ENCODE measurements at places on chromosomes 5 and 9.

DNA sequence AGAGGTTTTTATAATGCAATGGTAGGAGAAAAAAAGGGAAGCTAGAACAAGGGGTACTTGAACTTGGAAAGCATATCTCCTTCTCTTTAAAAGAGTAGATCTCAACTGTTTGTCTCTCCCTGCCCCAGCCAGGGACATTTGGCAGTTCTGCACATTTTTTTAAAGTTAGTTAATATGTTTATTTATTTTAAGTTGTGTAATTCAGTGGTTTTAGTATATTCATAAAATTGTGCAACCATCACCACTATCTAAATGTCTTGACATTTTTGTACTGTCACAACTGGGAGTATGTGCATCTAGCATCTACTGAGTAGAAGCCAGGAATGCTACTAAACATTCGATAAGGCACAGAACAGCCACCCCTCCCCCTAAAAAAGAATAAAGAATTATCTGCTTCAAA, 103.5 kb upstream of the DPYSL3 start:
- DNase-seq, result no peak

GRCh38 chr9:16616686-16617085, 253.8 kb downstream of the BNC2 start:
- no peak for DNase-seq

GRCh38 chr9:121857928-121858327, 206.5 kb downstream of the DAB2IP start:
- no peak for DNase-seq

- DNase-seq, result no peak
These were observed 3.6 kb upstream of the CSF2 start for GRCh38 chr5:132069994-132070393.

DNA sequence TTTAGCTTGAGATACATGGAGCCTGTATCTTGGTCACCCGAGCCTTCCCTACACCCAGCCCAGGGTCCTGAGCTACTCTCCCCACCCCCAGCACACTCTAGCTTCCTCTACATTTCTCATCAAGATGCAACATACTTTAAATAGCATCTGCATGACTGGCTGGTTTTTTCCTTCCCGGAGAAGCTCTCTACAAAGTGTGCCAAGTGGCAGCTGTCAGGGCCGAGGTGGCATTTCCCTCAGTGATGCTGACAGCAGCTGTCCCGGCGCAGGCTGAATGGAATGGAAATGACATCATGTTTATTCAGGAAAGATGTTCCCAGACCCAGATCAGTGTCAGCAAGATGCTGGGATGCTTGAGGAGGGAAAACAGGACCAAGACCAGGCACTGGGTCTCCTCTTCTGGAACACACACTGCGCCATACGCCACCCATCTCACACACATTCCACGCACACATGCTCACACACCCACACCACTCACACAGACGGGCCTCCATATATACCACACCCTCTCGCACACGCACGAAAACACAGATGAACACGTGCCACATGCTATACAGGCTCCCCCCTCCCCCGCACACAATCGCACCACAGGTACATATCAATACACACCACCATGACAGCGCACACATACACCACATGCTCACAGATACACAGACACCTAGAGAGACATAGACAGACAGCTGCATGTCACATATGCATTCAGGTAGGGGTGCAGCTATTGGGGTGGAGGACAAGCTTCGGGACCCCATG, 67.8 kb downstream of the LHX2 start:
- DNase-seq, result no peak

- no peak for DNase-seq
These were observed 4.0 kb downstream of the ENC1 start for GRCh38 chr5:74636552-74636951.

DNA sequence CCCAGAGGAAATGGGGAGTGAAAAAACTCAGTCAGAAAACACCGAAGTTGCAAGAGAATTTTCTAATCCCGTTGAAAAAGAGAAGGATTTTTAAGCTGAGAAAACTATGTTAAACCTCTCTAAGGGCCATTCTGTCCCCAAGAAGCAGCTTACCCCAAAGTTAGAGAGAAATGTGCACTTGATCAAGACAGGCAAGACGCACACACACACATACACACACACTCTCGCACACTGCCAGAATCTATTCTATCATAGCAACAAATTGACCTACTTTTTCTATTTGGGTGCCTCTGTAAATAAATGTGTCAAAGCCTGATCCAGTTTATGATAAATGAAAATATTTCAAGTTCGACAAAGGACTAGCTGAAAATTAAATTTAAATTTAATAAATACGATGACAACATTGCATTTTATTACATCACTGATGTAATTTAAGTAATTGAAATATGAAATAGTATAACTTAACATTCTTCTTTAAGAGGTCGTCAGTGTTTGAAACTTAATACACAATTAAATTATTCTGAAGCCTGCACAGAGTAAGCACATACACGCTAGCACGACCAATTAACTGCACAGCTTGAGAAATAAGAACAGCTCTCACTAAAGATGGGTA, 5.9 kb downstream of the NFIL3 start:
- DNase-seq, result no peak

- DNase-seq, result no peak
These were observed 1.7 kb downstream of the KCNT1 start for GRCh38 chr9:135703726-135704125.

DNA sequence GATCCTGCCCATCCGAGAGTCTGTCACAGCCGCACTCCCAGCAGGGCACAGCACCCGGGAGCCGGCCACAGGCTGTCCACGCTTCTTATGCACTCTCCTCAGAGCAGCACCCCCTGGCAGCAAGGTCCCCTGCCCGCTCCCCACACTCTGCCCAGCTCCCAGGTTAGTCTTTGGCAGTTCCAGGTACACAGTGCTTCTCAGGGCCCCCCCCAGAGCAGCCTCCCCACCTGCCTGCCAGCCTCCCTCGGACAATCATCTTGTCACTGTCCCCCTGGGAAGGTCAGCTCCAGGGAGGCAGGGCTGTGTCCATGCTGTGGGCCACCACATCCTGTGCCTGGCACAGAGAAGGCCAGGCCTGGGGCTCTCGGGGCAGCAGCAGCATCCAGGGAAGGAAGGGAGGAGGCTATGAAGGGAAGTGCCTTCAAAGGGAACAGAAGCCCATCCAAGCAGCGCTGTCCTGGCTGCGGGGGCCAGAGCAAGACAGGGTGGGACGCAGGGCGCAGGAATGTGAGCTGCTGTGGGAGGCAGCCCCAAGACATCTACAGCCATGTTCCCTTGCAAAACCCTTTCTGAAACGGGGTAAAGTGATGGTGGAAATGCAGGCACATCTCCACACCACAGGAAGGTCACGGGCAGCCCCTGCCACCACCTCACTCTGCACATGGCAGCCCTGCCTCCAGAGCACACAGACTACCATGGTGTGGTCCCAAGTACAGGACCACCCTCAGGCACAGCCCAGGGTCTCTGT, 68.6 kb upstream of the ADAMTS2 start:
- no peak for DNase-seq

GRCh38 chr9:86659413-86660046, 287.8 kb downstream of the GAS1 start:
- no peak for DNase-seq

DNA sequence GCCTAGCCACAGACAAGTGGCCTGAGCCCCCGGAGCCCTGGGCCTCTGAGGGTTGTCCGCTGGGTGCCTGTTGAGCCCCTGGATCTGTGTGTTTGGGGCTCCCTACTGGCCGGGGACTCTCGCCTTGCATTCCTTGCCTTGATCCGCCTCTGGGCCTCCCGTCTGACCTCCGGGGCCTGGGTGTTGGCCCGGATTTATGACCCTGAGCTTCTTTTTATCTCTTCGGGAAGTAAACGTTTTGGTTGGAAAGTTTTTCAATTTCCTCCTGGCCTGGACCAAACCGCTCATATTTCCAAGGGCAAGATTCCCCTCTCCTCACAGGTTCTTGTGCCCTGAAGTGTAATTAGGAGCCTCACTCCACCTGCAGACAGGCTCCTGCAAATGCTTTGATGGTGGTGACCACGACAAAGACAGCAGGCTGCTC, 69.3 kb upstream of the EGFLAM start:
- no peak for DNase-seq

GRCh38 chr9:117414220-117414905, 494 bp downstream of the ASTN2 start:
- DNase-seq, result no peak

DNA sequence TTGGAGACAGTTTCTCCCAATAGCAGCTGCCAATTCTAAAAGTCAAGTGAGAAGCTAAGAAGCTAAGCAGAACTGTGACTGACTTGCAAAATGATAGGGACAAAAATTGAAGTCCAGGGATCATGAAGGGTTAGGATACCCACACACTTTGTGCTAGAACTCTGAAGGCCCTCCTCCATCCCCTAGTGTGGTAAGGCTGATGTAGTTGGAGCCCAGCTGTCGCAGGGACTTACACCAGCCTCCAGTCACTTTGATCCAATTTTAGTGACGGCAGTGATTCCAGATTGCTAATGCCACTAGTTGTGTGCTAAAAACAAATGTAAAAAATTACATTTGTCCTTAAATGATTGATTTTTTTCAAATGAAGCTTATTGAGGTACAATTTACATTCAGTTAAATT, 742.7 kb upstream of the ZNF608 start:
- DNase-seq, result no peak

DNA sequence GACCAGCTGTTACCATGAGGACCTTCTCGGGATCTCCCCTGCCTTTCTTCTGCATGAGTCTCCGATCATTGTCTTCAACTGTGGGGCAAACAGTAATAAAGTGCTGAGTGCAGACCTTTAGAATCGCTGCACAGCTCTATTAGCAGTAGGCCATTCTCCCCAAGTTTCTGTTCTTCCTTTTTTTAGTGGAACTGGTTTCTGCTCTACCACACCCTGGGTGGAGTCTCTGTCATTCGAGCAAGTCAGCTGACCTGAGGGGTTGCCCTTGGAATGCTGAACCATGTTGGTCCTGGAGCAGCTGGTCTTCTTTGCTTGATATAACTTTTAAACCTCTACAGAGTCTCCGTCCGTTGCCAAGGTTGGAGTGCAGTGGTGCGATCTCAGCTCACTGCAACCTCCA, 33.4 kb upstream of the GNPDA1 start:
- DNase-seq, result no peak

DNA sequence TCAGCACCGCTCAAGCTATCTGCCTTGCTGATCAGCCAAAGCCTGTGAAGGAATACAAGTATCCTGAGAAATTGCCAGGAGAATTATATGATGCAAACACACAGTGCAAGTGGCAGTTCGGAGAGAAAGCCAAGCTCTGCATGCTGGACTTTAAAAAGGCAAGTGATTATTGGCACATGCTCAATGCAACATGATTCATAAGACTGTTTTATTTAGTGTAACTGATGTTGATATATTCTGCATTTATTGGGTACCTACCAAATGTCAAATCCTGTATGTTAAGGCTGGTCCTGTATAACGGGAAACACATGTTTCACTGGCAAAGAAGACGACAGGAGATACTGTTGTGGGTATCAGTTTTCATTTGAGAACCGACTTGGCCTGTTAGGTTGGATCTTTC, 69.0 kb downstream of the ADAMTS16 start:
- no peak for DNase-seq

DNA sequence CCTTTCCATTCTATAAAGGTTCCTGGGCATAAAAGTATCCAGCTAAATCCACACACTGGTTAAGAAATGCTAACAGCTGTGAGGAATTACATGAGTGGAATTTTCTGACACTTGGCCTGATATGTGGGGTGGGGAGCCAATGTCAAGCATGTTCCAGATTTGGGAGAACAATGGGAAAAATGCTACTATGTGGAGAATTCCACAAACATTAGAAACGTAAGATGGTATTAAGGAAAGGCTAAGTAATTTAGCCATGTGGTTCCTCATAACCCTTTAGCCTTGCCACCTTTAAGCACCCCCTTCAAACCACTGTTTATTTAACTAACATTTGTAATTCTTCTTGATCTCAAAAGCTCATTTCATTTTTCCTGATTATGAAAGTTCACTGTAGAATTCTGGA, 149.2 kb downstream of the GNA14 start:
- DNase-seq, result no peak

GRCh38 chr9:112848316-112849151, 42.1 kb downstream of the SLC46A2 start:
- DNase-seq, result no peak

- no peak for DNase-seq
These were observed 24.4 kb downstream of the NCS1 start for GRCh38 chr9:130196643-130197042.

GRCh38 chr9:69293156-69293555, 31.9 kb upstream of the ENTREP1 start:
- no peak for DNase-seq

GRCh38 chr5:103298117-103298516, 39.6 kb downstream of the MACIR start:
- DNase-seq, result no peak

GRCh38 chr9:18437315-18438201, 36.4 kb upstream of the ADAMTSL1 start:
- DNase-seq, result no peak

GRCh38 chr9:128385496-128386460, 14.6 kb downstream of the URM1 start:
- DNase-seq, result no peak

- DNase-seq, result no peak
These were observed 63.5 kb downstream of the UBE2R2 start for GRCh38 chr9:33880211-33881089.

- no peak for DNase-seq
These were observed 161.2 kb downstream of the FGF18 start for GRCh38 chr5:171580502-171581265.

- DNase-seq, result no peak
These were observed 243.8 kb upstream of the IRX1 start for GRCh38 chr5:3351581-3352442.

DNA sequence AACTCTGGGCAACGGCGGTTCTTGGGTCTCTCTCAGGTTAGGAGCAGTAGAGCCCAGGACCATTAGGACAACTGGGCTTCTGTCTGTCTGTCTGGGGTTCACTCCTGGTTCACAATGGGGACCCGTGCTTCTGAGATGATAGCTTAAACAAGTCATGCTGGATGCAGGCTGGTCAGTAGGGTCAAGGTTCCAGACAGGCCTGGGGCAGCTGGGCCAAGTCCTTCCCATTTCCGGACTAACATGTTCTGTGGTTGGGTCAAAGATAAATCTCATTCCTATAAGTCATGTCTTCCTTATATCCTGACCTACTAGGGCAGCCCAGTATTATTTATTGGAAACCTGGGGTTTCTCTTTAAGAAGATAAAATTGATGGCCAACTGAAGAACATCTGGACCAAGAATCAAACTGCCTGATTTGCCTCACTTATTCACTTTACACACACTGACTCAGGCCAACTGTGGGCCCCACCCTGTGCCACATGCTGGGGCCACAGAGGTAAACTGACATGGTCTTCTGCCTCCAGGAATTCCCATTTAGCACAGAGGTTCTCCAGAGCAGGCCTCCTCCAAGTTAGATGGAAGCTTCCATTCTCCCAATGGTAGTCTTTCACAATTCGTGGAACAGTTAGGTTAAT, 8.3 kb downstream of the HDHD3 start:
- DNase-seq, result no peak

- no peak for DNase-seq
These were observed 92.4 kb upstream of the CXCL14 start for GRCh38 chr5:135671052-135671705.

- no peak for DNase-seq
These were observed 6.9 kb downstream of the ZNF367 start for GRCh38 chr9:96411129-96411838.

GRCh38 chr5:68822796-68823195, 271.0 kb upstream of the SLC30A5 start:
- no peak for DNase-seq

- DNase-seq, result no peak
These were observed 52.2 kb downstream of the ABHD17B start for GRCh38 chr9:71858812-71859211.
